ENCODE measurements at places on chromosomes 12 and 14.

GRCh38 chr14:69818758-69819191, 21.7 kb upstream of the SLC10A1 start:
- DNase-seq, result no peak

DNA sequence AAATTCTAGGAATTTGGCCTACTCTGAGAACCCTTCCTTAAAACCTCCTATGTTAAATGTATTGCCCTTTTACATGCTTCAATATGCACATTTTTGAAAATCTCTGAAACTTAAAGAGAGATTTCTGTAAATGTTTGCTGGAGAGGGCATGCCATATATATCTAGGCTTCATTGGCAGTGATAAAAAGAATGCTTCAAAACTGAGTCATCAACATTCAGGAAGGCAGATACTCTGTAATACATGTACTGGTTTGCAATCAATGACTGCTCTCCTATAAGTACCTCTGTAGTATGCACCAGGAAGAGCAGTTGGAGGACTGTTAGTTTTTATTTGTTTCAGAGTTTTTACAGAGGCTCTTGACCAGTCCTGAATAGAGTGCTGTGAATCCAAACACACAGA, 739.9 kb downstream of the SLC16A7 start:
- DNase-seq, result no peak

DNA sequence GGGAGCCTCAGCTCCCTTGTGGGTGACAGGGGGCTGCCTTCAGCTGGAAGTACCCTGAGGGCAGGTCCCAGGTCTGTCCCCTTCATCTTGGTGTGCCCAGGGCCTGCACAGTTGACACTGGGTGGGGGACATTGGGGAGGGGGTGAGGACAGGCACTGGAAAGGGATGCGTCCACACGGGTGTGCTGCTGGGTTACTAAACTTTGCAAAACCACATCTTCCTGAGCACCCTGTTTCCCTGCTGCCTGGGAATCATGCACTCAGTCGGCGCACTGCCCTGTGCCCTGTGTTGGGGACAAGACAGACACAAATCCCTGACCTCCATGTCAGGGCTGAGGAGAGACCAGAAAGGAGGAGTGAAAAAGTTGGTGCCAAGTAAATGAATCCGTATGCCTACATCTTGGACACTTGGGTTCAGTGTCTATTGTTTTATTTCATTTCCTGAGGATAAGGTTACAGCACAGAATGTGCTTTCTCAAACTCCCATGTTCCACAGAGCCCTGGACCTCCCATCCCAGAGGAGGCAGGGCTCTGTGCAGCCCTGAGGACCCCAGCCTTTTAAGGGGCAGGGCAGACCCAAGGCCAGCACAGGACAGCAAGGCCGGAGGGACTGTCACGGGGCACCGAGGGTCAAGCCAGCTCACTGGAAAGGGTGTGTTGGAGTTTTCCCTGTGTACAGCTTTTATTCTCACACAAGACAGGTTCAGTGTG, 2.9 kb upstream of the SLC25A29 start:
- DNase-seq, result no peak

DNA sequence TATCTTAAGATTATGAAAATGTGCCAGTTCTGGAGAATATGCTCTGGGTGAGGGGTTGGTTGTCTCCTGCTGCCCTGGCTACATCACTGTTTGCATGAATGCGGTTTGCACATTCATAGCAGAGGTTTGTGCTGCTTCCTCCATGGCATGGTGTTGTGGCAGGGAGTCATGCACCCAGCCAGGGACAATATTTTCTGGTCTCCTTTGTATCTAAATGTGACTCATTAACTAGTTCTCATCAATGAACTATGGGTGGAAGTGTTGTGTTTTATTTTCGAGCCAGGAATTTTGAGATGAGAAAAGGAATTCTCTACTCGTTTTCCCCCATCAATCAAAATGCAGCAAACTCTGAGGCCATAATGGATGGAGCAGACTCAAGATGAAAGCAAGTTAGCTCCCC, 527.3 kb downstream of the SNAPC1 start:
- no peak for DNase-seq

DNA sequence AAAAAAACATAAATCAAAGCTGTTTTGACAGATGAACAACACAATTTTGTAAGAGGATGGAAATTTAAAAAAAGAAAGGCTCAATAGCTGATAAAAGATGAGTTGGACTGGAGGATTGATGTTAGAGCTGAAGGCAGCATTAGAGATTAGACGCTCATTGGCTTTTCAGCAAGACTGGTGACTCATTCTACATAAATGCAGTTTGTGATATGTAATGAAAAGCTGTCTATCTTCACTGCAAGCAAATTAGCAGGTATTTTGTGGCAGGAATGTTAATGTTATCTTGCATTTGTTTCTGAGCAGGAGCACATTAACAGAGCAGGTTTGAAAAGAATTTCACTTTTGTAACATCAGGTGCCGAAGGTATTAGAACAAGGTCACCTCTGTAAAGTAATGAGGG, 442.7 kb upstream of the NOVA1 start:
- DNase-seq, result no peak

GRCh38 chr14:102424923-102425322, 62.2 kb downstream of the TECPR2 start:
- no peak for DNase-seq

- no peak for DNase-seq
Measured at GRCh38 chr14:30162066-30162465, 234.4 kb upstream of the PRKD1 start.

- no peak for DNase-seq
Measured at GRCh38 chr12:4540638-4541037, 1.9 kb downstream of the RAD51AP1 start.

DNA sequence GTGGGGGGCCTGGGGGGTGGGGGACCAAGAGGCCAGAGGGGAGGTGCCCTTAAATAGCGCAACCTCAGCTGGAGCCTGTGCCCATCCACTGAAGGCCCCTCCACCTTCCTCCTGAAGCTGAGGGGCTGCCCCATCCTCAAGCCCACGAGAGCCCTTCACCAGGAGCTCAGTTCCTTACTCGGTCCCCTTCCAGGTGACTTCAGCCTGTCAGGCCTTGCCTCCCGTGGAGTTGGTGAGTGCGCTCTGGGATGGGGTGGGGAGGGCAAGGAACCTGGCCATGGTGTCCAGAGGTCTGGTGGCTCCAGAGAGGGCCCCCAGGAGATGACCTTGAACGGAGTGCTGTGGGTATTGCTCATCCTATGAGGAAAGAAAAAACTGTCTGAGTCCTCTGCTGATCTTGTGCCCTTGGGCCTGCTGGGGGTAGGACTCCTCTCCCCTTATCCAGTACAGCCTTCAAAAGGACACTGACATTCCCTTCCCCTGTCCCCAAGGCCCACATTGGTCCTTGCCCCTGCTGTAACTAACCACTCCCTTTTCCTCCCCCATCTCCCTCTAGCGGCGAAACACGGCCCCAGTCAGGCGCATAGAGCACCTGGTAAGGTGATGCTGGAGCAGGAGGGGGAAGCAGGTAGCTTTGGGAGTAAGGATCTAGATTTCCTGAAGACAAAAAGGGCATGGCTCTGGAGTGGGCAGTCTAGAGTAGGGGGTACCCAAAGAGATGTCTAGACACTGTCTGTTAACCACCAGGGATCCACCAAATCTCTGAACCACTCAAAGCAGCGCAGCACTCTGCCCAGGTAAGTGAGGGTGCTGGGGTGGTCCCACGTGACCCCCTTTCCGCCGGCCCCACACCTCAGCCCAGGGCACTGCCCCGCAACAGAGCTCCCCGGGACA, 3.6 kb downstream of the TNS2 start:
- peak; percentile 87 for DNase-seq

DNA sequence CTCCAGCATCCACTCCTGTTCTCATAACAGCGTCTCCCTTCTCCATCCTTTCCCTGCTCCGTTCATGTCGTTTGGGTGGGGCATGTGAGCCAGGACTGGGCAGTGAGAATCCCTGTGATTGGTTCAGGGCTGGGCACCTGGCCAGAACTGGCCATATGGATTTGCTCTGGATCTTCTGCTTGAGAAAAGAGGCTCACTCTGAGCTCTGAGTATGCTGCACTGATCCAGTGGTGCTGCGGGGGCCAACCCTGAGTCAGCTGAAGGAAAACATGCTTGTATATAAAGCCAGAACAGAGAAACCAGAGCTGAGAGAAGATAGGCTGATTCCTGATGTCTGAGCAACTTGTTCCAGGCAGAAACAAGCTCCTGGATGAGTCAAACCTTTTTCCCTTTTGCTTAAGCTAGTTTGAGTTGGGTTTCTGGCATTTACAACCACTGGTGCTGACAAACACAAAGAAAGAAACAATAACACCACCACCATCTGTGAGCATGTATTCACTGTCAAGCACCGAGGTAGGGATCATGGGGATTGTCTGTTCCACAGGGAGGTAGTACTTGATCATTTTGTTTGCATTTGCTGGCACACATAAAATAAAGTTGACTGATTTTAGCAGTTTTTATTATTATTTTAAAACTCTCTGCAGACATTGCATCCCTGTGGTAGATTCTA, 14.0 kb upstream of the HPD start:
- no peak for DNase-seq

DNA sequence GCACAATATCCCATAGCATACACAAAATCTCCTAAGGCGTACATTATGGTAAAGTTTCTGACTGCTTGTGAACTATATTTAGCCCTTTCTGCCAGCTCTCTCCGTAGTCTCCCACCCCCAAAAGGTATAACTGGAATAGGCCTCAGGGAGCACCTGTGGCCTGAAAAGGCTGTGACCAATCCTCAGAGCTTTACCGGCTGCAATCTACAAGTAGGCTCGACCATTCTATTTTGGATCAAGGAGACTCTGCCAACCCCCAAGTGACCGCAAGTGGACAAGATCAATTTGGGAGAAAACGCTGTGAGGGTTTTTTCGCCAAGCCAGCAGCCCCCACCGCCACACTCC, 1.2 kb downstream of the PPTC7 start:
- DNase-seq, result no peak

GRCh38 chr12:121297435-121297991, 1.0 kb upstream of the CAMKK2 start:
- DNase-seq, result peak; percentile 18

- DNase-seq, result no peak
Measured at GRCh38 chr14:94768521-94769390, 1.2 kb downstream of the GSC start.

- DNase-seq, result no peak
Measured at GRCh38 chr12:54393207-54393609, 8.7 kb upstream of the ZNF385A start.

DNA sequence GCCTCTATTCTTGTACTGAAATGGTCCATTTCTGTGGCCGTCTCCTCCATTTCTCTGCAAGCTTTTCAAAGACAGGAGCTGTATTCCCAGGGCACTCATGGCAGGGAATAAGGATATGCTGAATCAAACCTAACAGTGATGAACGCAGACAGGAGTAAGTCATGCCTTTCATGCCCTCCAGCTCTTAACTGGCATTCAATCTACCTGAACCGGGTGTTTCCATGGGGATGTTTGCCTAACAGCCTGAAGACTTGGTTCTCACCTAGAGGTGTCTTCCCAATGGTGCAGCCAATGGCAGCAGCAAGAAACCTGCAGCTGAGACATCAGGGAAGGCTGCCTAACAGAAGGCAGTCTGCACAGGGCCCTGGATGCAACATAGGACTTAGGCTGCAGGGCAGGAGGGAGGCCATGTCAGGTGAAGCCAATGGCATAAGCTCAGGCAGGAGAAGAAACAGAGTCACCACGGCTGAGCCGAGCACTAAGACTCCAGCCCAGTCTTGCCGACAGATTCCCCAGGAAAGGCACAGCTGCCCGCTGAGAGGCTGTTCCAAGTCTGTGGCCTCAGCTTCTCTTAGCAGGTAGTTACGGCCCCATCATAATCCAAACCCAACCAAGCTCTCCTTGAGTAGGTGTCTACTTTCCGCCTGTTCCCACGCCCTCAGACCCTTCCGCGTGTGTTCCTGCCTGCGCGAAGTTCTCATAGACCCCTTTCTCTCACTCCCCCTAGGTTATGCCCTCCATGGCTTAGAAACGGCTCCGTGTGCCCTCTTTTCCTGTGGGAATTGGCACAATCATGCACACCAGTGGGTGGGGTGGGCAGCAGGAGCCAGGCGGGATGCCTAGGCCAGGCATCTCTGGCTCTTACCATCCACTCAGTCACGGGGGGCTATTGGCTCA, 44.1 kb downstream of the VWF start:
- DNase-seq, result no peak

DNA sequence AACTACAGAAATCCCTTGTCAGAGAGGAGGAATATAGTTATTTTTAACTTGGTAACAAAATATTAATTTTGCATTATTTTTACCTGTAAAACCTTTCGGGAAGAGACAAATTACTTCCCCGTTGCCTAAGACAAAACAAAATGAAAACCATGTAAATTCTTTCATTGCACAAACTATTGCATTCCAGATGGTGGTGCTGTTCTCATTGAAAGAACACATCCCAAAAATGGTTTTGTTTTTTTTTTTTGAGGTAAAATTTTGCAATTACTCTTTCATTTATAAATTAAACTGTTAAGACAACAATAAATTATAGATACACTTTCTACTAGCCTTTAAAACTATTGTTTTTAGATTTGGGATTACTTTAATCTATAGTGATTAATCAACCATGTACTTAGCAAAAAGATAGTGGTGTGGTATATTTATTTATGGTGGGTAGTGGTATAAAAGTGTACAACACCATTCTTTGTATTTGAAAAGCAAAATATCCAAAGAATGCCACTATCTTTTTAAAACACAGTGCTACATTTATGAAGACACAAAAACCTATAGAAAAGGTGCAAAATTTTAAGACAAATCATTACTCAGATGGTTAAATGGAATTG, 115.5 kb downstream of the SLC38A1 start:
- DNase-seq, result no peak

DNA sequence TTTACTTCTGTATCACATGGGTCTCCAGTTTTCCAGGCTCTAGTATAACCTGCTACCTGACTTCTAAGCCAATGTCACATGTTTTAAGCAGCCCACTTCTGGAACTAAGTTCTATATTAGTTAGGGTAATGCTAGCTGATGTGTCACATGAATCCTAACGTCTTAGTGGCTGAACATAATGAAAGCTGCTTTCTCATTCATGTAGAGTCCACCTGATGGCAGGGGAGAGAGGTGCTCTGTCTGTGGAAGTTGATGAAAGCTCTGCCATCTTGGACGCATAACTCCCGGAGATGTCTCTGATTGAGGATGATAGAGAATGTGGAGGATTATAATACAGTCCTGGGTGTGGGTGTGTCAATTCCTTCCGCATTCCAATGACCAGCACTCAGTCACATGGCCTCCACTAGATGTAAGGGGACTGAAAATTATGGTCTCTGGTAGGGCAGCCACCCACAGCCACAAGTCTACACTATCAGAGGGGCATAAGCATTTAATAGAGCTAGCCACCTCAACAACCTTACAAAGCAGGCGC, 234.4 kb upstream of the CRY1 start:
- DNase-seq, result no peak

DNA sequence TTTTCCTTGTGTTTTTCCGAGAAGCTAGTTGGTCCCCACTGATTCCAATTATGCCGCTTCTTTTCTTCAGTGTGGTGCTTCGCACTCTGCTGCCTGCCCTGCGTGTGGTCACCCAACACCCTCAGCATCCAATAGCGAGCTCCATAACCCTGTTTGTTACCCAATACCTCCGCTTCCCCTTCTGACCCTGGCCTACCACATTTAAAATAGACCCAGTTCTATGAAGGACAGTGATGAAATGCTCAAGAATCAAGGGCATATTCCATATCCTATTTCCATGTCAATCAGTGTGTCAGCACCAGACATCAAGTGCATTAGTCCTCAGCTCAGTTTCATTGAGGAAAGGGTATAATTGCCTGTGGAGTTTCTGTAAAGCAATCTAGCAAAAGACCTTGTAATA, 9.5 kb downstream of the NDRG2 start:
- DNase-seq, result no peak

GRCh38 chr14:103522649-103523574, at the start of gene CKB:
Gene CKB, minus strand, starts transcription at chr14:103522830. Its CDS starts 337 bp downstream, at chr14:103522493.
- no peak for DNase-seq

- no peak for DNase-seq
Measured at GRCh38 chr12:111427417-111428074, 21.8 kb downstream of the SH2B3 start.

Measured in Peyer's patch (tissue), 4 donors.